Pancreas (tissue), 10 donors: ENCODE measurements at places on chromosomes 3 and 15. TPM values are rescaled to one million over a fixed set of nuclear protein-coding genes. Genes with fewer than 3 reads are reported as not detected.

AQP9 gene
- total RNA-seq = 2.5 TPM

SAMMSON gene
- not detected for total RNA-seq

OR4F6 gene
- not detected for total RNA-seq

SPSB4 gene
- total RNA-seq = 11.9 TPM

MORC1 gene
- not detected for total RNA-seq

NME9 gene
- total RNA-seq = 1.8 TPM

DNA sequence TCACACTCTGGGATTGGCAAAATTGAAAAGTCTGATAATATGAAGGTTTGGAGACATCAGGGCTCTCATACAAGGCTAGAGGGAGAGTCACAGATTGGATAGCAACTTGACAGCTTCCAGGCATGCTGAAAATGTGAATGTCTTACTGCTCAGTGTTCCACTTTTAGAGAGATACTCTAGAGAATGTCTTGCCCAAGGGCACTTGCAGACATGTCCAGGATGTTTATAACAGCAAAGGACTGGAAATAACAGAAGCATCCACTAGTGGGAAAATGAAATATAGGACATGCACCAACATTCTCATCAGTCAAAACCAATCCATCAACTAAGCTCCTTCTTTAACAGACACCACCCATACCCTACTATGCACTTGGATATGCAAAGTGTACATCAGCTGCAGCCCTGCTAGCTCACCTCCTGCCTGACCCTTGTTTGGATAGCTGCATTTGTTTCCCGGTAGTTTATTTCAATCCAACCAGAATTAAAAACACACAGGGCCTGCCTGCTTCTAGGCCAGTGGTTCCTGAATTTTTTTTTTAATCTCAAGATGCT lies 101.6 kb upstream of the ARHGEF3 start:
- H3K36me3 ChIP-seq = no peaks in the 10 kb centered on the region
- H3K4me3 ChIP-seq = no peak overlapping the region
- no peaks in the 10 kb centered on the region for H3K4me1 ChIP-seq
- H3K27me3 ChIP-seq = no peaks in the 10 kb centered on the region
- DNase-seq = no peak
- no peak overlapping the region for H3K27ac ChIP-seq

- H3K36me3 ChIP-seq = no peaks in the 10 kb centered on the region
- no peaks in the 10 kb centered on the region for H3K4me1 ChIP-seq
- H3K27me3 ChIP-seq = no peaks in the 10 kb centered on the region
- no peak overlapping the region for H3K27ac ChIP-seq
- H3K4me3 ChIP-seq = no peak overlapping the region
- DNase-seq = no peak
Observed at GRCh38 chr15:62348623-62349022, 183.5 kb upstream of the C2CD4B start.

- no peak for DNase-seq
- no peak overlapping the region for H3K27ac ChIP-seq
- H3K27me3 ChIP-seq = no peaks in the 10 kb centered on the region
- peaks cover 44% of the 10 kb centered on the region for H3K36me3 ChIP-seq
- no peak overlapping the region for H3K4me3 ChIP-seq
Observed at GRCh38 chr3:57257678-57258077, 30.1 kb downstream of the APPL1 start.

- H3K4me3 ChIP-seq = no peak overlapping the region
- H3K36me3 ChIP-seq = no peaks in the 10 kb centered on the region
- no peak for DNase-seq
- H3K27me3 ChIP-seq = no peaks in the 10 kb centered on the region
Observed at GRCh38 chr3:121483290-121483689, 62.5 kb downstream of the POLQ start.

GRCh38 chr3:62843508-62843907 lies 31.7 kb downstream of the CADPS start:
- H3K27ac ChIP-seq = no peak overlapping the region
- H3K4me3 ChIP-seq = no peak overlapping the region
- DNase-seq = no peak
- H3K4me1 ChIP-seq = no peaks in the 10 kb centered on the region
- no peaks in the 10 kb centered on the region for H3K36me3 ChIP-seq

DNA sequence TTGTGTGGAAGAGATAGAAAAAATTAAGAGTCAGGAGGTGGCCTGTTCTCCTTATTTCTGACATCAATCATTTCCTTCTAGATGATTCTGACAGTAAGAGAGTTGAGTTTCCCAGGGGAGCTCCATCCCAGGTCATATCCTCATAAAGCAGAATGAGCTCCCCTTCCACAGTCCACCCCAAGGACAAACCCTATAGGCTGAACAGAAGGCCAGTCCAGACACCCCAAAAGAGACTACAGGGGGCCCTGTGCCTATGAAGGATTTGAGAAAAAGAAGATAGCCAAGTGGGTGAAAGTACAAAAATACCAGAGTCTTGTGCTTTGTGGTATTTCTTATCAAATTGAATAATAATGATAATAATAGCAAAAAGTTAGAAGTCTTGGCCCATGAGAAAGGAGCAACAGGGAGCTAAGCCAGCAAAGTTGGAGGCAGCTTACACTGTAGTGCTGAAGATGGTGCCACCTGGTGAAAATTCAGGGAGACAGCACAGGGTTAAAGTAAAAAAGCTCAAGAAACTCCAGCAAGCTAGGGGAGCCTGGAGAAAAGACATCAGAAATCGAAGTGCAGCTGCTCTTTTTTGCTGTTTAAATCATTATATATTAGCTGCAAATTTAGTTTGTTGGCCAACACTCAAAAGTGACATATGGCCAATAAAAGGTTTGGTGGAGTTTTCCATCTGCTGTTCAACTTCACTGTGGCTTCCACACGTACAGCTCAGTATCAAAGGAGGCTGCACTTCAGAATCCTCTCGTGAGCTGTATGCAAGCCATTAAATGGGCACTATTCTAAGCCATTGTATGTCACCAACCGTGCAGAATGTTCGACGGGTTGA lies 35.8 kb upstream of the SLC24A5 start:
- no peaks in the 10 kb centered on the region for H3K27me3 ChIP-seq
- H3K27ac ChIP-seq = no peak overlapping the region
- H3K4me3 ChIP-seq = no peak overlapping the region
- H3K4me1 ChIP-seq = no peaks in the 10 kb centered on the region
- DNase-seq = no peak
- no peaks in the 10 kb centered on the region for H3K36me3 ChIP-seq
